ENCODE measurements at places on chromosomes 6 and 20.

- no peak for DNase-seq
These were observed 49.1 kb downstream of the SYTL3 start for GRCh38 chr6:158698931-158699330.

GRCh38 chr6:23454080-23454976, 671.7 kb upstream of the NRSN1 start:
- no peak for DNase-seq

GRCh38 chr6:74366634-74367033, 670.6 kb downstream of the CD109 start:
- DNase-seq = no peak

- no peak for DNase-seq
These were observed 461.9 kb downstream of the QKI start for GRCh38 chr6:163876391-163876790.

GRCh38 chr6:3284436-3284876, 25.7 kb downstream of the PSMG4 start:
- peak; percentile 48 for DNase-seq

- peak; percentile 85 for DNase-seq
These were observed 39.2 kb downstream of the DYNLT1 start for GRCh38 chr6:158605266-158605878.

Measured in kidney (tissue), 22 donors.